Activated T-helper 9 cell treated with anti-CD3 and anti-CD28 coated beads, Interleukin-2, amount 50 U/mL, for 16 hours (primary cell): ENCODE measurements at places on chromosomes 6 and 20.

- no peak for DNase-seq
These were observed 56.3 kb downstream of the FOXO3 start for GRCh38 chr6:108616973-108617372.

DNA sequence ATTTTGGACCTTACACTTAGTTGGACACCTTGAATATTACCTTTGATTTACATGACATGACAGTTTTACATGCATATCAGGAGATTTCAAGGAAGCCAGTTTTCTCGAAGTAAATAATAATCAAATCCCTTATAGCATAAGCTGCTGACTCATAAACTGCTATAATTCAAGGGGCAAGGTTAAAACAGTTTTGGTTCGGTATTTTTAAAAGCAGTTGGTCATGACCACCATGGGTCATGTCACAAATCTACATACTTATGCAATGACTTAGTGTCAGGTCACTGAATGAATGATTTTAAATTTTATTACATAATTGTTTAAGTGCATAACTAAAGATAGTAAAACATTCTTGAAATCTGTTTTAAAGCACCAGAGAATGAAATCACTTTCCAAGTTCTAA lies 158.0 kb downstream of the DST start:
- DNase-seq = no peak

GRCh38 chr6:156912431-156912830 lies 135.3 kb downstream of the ARID1B start:
- no peak for DNase-seq

DNA sequence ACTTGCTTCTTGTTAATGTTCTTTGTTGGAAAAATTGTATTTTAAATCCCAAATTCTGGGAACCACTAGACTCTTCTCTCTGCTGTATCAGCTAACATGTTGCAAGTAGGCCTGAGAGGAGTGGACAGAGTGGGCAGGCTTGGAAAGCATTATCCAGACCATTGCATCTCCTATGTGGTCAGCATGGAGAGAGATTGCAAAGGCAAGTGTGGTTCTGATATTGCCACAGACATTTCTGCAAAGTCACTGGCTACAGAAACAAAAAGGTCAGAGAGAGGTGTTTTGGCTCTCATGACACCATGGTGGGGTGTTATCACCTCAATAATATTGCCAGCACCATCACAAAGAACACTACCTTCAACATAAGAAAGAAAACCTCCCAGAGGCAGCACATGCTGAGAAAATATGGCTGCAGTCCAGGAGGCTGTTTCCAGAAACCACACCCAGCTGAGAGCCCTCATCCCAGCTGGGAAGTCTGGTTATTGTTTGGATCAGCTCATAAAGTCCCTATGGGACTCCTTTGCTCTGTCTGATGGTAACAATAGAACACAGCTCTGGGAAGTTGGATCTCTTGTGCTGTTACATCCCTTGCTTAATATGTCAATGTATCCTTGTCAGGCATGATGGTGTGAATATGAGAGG lies 78.2 kb upstream of the TBX18 start:
- DNase-seq = no peak
